ENCODE measurements at places on chromosomes 3 and 15.

DNA sequence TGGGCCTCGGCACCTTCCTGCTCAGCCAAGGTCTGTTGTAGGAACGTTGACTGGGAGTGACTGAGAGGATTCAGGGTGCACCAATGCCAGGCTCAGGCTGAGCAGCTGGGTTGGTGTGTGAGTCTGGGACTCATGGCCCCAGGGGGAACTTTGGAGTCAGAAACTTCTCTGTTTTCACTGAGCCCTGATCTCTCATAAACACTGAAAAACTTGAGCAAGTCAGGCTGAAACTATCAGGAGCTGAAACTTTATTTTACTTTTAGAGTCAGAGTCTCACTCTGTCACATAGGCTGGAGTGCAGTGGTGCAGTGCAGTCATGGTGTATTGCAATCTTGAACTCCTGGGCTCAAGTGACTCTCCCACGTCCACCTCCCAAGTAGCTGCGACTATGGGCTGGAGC, 3.0 kb downstream of the TRAK1 start:
- DNase-seq = no peak

DNA sequence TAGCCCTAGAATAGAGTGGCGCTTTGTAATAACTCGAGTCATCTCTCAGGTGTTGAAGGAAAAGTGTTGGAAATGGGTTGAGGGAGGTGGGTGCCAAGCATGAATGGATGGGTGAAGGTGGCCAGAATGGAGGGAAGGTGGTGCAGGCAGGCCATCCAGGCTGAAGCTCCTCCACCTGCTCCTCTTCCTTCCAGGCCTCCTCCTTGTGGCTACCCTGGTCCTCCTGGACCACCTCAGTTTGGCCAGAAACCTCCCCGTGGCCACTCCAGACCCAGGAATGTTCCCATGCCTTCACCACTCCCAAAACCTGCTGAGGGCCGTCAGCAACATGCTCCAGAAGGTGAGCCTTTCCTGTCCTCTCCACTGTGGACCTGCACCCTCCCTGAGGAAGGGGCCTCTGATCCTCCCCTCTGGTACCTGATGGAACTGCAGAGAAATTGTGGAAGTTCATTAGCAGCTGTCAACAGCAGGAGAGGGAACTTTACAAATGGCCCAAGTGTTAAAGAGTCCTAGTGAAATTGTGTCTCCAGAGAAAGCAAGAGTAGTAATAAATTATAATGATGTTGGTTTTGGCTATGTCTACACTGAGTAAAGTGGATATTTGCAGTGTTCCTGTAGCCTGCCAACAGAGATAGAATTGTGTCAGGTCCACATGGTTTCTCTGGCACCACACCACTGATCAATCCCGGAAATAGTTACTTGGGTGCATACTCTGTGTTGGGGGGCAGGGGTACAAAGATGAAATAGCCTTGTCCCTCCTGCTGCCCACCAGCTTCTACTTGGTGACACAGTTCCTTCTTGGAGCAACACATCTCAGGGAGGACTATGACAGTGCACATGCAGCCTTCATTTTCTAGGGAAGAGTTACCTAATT, 1.6 kb downstream of the IL12A start:
- no peak for DNase-seq

DNA sequence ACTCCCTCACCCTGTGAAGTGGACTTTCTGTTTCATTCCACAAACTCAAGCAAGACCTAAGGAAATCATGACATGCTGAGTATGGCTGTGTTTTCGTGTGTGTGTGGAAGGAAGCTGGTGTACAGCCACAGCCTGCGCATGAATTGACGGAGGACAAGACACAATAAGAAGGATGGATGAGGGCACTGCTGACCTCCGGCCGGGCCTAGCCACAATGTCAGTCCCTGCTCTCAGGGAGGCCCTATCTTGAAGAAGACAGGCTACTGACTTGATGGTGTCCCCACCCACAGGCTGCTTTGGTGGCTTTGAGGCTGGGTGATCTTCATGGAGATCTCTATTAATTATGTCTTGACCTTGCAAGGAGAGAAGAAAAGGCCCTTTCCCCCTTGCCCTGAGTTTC, 39.3 kb upstream of the CDCP1 start:
- no peak for DNase-seq

- no peak for DNase-seq
Measured at GRCh38 chr3:11161666-11162065, 7.4 kb downstream of the HRH1 start.

GRCh38 chr3:193868590-193868989, 267.4 kb upstream of the HES1 start:
- DNase-seq = no peak

GRCh38 chr15:99052205-99052604, 44.6 kb upstream of the PGPEP1L start:
- no peak for DNase-seq

GRCh38 chr3:43649365-43649968, 27.7 kb upstream of the ANO10 start:
- DNase-seq = no peak

DNA sequence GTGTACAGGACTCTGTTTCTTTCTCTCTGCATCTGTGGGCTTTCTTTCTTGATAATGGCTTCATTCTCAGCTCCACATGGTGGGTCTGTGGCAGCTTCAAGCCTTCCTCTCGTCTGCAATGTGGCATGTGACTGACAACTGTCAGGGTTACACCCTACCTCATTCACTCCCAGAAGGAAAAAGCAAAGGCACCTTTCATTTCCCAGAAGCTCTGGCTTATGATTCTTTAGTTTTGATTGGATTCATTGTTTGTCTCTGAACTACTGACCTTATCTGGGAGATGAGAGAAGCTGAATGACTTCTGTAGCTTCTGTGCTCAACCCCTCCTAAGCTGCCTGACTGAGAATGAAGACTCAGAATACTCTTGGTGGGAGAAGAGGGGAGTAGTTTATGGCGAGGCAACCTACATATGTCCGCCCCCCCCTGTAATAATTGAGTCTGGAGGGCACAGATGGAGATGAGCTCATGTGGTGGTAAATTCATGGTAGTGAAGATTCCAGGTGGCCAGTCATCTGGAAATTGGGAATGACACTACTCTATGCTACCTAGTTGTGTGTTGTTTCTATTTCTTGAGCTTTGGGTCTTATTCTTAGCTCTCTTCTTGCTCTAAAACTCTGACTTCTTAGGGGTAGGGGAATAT, 38.4 kb downstream of the KCNAB1 start:
- no peak for DNase-seq

GRCh38 chr3:116039651-116039985, 405.7 kb downstream of the LSAMP start:
- no peak for DNase-seq

DNA sequence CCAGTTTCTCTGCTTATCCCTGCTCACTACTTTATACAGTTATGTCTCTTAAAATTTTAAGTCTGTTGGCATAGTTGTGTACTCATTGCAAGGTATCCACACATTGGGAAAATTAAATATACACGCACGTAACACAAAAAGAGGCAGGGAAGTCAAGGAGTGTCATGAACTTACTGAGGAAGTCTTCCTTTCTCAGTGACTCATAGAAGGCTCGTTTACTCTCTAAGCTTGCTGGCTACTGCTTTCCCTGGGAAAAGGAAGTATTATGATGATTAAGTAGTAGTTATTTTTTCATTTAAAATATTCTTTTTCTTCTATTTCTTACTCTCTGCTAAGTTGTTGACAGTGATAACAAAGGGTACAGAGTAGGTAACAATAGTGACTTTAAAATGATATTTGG, 287.3 kb downstream of the UBE2E2 start:
- no peak for DNase-seq

DNA sequence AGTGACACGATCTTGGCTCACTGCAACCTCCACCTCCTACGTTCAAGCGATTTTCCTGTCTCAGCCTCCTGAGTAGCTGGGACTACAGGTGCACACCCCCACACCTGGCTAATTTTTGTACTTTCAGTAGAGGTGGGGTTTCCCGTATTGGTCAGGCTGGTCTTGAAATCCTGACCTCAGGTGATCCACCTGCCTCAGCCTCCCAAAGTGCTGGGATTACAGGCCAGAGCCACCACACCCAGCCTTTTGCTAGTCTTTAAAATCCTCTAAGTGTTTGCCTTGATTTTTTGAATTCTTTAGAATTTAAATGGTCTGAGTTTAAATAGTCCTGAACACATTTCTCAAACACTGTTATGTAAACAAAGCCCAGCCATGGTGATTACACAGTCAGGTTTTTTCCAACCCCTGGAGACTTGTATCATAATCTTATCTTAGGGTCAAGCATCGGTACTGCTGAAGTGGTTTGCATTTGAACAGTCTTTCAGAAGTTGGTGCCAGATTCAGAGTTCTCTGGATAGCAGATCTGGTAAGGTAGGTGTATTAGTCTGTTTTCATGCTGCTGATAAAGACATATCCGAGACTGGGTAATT, 28.2 kb upstream of the PIAS1 start:
- no peak for DNase-seq

DNA sequence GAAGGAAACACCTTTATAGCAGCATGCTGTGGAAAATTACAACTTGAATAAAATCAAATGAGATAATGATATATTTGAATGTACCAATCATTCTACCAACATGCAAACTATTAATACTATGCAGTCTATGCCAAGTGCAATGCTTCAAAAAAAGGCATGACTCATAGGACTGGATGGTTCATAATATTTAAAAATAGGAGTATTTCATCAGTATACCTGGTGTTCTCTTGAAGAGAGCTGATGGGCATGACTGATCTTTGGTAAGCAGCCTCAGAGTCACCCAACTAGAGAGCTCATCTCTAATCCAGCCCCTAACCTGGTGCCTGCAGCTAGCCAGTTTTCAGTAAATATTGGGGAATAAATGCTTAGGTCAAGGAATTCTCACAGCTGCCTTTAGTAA, 434.7 kb upstream of the ARRDC4 start:
- DNase-seq = no peak

GRCh38 chr3:76044601-76045600, 259.6 kb upstream of the ZNF717 start:
- no peak for DNase-seq
